ENCODE measurements at places on chromosomes 16 and 17. TPM values are rescaled to one million over a fixed set of nuclear protein-coding genes. Genes with fewer than 3 reads are reported as not detected.

Gene PYDC1
- not detected for total RNA-seq

Gene CCL13
- not detected for total RNA-seq

Gene PITPNM3
- 1.4 TPM for total RNA-seq

Gene CCL7
- total RNA-seq, result not detected

Gene KRTAP9-2
- not detected for total RNA-seq

Gene FOXJ1
- 17.8 TPM for total RNA-seq

Gene WNK4
- total RNA-seq, result 1.0 TPM

Gene ARL6IP1
- total RNA-seq, result 316 TPM

GRCh38 chr16:19346335-19346922 is 60.9 kb downstream of the CLEC19A start:
- DNase-seq, result no peak

DNA sequence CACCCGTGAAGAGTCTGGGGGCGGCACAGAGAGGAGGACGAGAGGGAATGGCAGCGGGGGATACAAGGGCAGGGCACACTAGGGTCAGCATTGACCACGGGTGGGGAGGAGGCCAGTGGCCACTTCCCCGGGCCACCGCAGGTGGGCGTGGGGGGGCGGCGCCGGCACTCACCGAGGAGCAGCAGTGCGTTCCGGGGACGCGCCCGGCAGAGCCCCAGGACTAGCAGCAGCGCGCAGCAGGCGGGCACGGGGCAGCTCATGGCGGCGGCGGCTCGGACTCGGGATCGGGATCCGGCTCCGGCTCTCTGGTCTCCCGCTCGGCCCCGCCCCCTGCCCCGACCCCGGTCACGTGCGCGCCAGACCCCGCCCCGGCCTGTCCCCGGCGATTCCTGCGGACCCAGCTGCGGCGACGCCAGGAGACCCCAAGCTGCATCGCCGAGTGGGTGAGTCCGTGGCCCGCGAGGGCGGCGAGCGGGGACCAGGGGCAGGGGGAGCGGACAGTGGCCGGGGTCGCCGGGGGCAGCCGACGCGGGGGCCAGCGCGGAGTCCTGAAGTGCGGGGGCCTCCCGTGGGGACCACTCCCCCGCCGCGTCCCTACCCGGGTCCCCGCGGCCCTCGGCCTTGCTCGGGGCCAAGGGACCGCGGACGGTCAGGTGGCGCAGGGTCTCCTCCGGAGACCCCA is at the start of the genes SGSH and SLC26A11:
Gene SGSH, minus strand, starts transcription at position 280 of the 682 bp plus-strand sequence. Its CDS starts 20 bp downstream, at position 260.
Gene SLC26A11, plus strand, starts transcription at position 374 of the 682 bp plus-strand sequence. CDS start 1,134 bp downstream, outside the sequence.
- DNase-seq, result peak; percentile 98

DNA sequence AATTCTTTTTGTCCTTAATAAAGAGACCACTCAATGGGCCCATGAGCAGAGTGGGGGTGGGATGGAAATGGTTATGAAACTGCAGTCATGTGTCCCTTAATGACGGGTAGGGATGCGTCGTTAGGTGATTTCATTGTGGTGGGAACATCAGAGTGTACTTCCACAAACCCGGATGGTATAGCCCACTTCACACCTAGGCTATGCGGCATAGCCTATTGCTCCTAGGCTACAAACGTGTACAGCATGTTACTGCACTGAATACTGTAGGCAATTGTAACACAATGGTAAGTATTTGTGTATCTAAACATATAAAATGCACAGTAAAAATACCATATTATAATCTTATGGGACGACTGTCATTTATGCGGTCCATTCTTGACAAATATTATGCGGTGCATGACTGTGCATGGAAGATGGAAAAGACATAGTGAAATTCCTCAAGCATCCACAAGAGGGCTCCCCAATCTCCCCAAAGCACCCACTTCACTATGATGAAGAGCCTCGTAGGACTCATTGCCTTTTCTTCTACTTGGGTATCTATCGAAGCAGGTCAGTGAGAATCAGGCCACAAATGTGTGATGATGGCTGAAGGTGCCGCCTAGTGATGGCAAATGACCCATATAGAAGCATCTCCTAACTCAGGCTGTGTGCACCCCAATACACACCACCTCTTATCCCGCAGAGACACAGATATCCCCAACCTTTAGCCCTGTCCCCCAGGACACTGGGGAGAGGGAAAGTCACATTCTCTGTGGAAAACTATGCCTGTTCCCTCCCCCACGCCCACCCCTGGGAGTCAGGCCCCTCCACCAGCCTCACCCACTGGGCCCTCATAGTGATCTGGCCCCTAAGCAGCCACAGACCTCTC is 43.5 kb downstream of the TBX21 start:
- DNase-seq, result peak; percentile 70

DNA sequence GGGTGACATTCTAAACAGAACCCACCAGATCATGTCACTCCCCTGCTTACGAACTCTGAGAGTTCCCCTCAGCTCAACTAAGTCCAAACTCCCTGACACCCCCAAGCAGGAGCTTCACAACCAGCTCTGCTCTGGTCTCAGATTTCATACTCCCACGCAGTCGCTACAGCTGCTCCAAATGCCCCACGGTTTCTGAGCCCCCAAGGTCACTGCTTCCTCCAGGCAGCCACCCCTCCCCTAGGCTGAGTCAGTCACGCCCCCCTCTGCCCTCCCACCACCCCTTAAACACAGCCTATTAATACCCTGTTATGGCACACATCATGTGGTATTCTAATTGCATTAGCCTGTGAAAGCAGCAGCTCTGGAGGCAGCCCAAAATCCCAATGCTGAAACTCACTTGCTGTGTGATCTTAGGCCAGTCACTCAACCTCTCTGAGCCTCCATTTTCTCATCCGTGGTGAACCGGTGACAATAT is 51.5 kb downstream of the GSG1L start:
- no peak for DNase-seq

DNA sequence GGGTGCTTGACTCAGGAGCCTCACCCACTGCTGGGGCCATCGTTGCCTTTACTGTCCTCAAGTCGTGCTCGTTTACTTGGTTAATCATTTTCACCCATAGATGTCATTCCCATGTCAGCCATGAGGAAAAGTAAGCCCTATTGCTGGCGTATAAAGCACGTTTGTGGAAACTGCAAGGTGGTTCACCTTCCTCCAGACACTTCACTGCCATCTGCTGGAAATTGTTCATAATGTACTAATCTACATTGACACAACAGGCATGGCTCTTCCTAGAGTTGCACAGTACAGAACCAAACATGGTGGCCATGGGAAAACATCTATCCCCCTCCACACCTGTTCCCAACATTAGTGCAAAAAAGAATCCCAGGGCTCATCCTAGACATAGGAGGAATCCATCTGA is 116.6 kb downstream of the ZNF18 start:
- no peak for DNase-seq

- no peak for DNase-seq
Observed at GRCh38 chr16:64225036-64225435, 896.8 kb downstream of the CDH11 start.

DNA sequence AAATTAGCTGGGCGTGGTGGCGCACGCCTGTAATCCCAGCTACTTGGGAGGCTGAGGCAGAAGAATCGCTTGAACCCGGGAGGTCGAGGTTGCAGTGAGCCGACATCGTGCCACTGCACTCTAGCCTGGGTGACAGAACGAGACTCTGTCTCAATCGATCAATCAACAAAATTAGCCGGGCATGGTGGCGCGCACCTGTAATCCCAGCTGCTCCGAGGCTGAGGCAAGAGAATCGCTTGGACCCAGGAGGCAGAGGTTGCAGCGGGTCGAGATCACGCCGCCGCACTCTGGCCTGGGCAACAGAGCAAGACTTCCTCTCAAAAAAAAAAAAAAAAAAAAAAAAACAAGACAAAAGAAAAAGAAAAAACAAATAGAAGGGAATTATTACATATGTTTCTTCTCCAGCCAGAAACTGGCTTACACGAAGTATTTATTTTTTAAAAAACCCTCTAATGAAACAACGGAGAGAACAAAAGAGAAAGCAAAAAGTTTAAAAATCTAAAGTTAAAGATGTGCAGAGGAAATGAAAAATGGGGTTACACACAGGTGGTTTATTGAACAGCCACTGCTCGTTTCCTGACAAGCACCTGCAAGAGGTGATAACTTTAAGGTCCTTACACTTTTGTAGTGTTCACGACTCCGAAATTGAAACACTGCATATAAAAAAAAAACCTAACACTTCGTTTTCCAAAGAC is 1.4 kb downstream of the SYNRG start:
- no peak for DNase-seq

GRCh38 chr17:72467841-72468653 is 347.2 kb downstream of the SOX9 start:
- peak; percentile 70 for DNase-seq

DNA sequence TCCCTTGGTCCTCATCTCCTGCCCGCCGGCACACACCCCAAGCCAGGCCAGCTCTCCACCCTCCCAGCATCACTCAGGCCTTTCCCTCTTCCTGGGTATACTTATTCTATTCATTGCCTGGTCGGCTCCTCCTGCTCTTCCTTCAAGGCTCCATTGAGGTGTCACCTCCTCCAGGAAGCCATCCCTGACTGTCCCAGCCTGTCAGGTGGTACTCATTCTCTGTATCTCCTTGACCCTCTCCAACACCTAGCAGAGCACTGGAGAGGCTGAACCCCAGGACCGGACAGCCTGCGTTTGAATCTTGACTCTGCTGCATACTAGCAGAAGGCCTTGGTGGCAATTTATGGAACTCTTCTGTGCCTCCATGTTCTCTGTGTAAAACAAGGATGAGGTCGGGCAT is 428 bp upstream of the TNFRSF13B start:
- peak; percentile 37 for DNase-seq

DNA sequence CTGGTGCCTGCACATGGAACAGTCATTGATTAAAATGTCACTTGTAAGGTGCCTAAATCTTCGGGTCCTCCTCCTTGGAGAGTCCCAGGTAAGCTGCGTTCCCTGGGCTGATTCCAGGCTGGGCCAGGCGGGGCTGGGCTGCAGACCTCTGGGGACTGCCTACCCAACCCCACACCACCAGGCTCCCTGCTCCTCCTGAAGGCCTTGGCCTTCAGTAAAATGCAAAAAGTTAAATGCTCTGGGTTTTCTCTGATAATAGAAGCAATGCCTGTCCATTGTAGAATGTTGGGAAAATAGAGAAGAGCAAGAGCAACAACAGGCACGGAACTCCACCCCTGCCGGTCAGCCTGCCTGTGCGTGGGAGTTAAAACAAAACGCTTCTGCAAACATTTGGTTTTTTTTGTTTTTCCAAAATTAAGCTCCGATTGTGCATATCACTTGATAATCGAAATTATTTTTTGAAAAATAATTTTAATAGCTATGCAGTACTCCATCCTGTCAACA is 363.9 kb downstream of the SEC14L1 start:
- no peak for DNase-seq

DNA sequence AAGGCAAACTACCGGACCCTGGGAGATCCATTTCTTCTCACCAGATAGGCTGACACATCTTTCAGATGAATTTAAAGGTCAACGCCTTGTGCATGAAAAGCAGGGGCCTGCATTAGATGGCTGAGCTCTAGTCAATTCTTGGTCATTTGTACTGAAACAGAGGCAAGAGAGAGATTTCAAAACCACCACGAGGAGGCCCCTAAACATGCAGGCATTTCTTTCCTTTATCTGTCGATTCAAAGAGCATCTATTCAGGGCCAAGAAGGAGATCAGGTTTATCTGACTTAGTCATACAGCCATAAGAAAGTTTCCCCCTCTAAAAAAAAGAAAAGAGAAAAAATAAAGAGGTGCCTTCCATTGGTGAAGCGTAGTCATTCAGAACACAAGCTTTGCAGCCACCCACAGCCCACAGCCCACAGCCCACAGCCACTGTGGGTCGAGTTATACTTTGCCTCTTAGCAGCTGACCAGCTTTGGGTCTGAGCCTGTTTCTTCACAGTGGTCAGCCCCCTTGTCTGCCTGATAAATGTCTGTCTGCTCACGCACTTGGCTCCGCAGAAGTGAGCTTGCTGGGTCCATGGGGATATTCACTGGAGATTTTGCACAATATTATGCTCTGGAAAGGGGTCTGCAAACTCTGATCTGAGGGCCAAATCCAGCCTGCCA is 207.5 kb downstream of the CDH13 start:
- DNase-seq, result no peak

DNA sequence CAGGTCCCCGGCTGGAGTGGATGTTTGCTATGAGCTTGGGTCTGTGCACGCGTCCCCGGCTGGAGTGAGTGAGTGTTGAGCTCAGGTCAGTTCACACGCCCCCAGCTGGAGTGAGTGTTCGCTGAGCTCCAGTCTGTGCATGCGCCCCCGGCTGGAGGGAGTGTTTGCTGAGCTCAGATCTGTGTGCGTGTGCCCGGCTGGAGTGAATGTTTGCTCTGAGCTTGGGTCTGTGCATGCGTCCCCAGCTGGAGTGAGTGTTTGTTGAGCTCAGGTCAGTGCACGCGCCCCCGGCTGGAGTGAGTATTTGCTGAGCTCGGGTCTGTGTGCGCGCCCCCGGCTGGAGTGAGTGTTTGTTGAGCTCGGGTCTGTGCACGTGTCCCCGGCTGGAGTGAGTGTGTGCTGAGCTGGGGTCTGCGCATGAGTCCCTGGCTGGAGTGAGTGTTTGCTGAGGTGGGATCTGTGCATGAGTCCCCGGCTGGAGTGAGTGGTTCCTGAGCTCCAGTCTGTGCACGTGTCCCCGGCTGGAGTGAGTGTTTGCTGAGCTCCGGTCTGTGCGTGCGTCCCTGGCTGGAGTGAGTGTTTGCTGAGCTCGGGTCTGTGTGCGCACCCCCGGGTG is 284.2 kb downstream of the SNX29 start:
- DNase-seq, result peak; percentile 88

- DNase-seq, result no peak
Observed at GRCh38 chr16:4021916-4022315, 94.3 kb downstream of the ADCY9 start.

GRCh38 chr17:32496395-32497073 is 9.7 kb downstream of the CDK5R1 start:
- no peak for DNase-seq

DNA sequence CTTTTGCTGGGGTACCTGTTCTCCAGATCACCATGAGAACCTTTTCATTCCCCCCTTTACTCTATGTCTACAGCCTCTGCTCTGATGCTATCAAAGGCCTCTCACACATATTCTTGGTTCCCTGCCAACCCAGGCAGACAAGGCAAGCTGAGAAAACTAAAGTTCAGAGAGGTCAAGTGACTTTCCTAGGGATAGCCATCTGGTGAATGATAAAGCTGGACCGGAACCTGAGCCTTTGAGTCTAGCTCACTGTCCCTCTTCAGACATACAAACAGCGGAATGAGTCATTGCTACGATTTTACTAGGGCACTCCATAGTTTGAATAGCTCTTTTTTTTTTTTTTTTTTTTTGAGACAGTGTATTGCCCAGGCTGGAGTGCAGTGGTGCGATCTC is 73.3 kb downstream of the XYLT1 start:
- DNase-seq, result no peak

- no peak for DNase-seq
Observed at GRCh38 chr17:62562656-62563055, 64.8 kb upstream of the MRC2 start.

DNA sequence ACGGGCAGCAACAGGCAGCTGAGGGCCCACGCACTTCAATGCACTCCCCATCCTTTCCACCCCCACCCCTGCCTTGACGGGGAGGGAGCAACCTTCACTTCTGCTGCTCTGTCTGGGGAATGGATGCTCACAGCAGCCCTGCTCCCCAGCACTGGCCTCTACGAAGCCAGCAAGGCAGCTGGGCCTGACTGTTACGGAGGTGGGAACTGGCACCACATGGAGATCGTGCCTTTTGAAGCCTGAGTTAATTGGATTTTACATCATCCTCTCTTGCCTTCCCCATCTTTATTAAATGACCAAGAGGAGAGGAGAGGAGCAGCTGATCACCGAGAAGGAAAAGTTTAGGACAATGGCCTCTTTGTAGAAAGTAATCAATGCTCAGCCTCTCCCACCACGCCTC is 187.0 kb upstream of the RPL38 start:
- DNase-seq, result no peak

- no peak for DNase-seq
Observed at GRCh38 chr16:61105544-61105943, 930.7 kb downstream of the CDH8 start.

- DNase-seq, result no peak
Observed at GRCh38 chr17:38727736-38728135, 2.4 kb upstream of the CISD3 start.

GRCh38 chr16:57623251-57624043 is 5.0 kb upstream of the ADGRG1 start:
- DNase-seq, result peak; percentile 80

Data from endodermal cell (in vitro differentiated cells).